ENCODE measurements at places on chromosomes 3 and 15.

GRCh38 chr3:72652395-72652794, 195.8 kb downstream of the SHQ1 start:
- no peak for DNase-seq

DNA sequence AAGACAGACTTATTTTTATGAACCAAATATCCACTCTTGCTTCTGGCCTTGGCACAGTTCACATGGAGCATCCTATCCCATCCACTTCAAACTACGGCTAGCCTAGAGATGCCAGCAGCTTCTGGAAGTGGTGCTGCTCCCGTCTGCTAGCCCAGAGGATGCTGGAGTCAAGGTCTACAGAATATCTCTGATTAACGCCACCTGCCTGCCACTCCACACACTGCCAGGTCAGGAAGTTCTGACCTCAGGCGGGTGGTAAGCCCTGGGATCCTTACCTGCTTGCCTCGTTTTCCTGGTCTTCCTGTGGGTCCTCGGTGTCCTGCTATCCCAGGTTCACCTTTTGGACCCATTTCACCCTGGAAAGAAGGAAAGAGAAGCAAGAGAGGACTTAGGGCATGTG, 42.9 kb downstream of the EAF1 start:
- no peak for DNase-seq

DNA sequence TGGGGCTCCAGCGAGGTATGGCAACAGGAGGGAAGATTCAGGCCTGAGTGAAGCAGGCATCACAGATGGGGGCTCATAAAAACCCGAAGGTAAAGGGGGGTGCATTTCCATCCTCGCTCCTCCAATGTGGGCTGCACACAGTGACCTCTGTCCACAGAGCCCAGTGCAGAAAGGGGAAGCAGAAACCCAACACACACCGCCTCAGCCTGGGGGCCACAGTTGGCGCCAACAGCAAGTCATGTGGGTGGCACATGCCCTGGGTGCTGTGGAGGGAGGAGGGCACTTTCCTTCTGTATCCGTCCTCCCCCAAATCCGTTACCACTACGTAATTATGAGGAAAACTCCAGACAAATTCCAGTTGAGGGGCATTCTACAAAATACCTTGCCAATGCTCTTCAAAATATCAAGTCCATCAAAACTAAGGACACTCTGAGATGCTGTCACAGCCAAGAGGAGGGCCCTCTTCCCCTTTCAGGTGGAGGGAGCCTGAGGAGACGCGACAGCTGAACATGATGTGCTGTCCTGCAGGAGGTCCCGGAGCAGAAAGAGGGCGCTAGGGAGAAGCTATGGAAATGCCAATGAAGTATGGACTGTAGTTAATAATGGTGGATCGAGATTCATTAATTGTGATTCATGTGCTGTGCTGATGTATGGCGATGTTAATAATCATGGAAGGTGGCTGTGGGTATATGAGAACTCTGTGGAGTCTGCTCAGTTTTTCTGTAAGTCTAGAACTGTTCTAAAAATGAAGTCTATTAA, 16.4 kb downstream of the APBA2 start:
- no peak for DNase-seq

GRCh38 chr3:129277829-129278271, 820 bp upstream of the HMCES start:
- peak; percentile 25 for DNase-seq

DNA sequence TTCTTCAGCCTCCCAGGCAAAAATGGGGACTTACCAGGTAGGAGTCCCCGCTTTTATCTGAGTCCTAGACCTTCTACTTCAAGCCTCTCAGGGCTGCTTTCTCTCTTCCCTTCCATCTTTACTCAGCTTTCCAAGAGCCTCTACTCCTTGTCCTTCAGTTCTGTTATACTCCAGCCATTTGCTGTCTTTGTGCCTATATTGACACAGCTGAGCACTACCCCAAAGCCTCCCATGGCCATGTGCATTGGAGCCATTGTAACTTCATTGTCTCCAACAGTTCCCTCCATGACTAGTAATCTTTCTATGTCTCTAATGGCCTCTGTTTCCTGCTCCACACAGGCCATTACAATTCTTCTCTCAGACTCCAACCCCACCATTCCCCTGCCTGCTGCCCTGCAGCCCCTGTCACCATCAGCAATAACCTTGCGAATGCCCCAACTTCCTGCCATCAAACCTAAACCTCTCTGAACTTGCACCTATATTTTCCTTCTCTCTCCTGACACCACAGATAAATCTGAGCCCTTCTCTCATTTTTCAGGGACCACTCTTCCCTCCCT, 77.9 kb upstream of the ADPGK start:
- no peak for DNase-seq

DNA sequence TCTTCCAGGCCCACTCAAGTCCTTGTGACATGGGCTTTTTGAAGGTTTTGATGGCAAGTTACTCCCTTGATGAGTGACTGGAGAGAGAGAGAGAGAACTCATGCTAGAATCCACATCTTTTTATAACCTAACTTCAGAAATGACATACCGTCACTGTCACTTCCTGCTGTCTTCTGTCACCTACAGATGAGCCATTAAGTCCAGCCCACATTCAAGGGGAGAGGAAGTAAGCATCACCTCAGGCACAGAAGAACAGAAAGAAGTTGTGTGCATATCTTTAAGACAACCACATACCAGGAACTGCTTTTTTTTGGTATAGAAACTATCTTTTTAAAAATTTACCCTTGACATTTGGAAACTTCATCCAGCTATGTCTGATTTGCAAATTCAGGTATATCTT, 16.6 kb upstream of the TXNRD3 start:
- no peak for DNase-seq

DNA sequence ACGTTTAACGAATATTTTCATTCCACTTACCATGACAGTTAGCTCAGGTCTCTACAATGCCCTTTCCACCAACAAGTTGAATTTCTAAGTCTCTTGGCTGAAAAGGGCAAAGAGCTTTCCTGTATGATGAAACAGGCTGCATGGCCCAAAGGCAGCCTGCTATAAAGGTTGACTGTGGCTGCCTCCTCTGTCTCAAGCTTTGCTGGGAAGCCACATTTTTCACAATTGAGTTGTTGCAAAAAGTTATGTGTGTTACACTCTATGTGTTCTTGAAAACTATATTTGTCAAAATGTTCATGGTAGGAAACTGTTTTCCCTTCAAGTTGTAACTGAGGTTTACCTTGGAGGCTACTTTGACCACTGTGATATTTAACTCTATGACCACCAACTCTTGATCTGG, 49.5 kb downstream of the DZIP1L start:
- DNase-seq = no peak

Data from fibroblast of upper back skin (primary cell).